Cortex of kidney (tissue), 1 donor: ENCODE measurements at places on chromosomes 4 and X.

DNA sequence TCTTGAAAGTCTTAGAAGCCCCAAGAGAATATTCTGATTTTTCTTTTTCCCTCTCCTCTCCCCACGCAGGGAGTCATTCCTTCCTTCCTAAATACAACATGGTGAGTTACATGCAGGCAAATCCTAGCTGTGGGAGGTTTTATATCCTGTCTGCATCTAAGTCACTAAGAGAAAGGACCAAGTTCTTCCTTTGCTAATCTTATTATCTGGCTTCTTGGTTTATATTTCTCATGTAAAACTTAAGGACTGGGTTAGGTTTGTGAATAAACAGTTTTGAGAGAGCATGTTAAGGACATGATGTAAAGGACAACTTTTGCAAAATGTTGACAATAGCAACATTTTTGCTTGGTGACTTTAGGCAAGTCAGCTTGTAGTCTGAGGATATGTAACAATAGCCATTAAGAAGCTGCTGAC, 5.1 kb upstream of the CXCL9 start:
- no peak for DNase-seq

DNA sequence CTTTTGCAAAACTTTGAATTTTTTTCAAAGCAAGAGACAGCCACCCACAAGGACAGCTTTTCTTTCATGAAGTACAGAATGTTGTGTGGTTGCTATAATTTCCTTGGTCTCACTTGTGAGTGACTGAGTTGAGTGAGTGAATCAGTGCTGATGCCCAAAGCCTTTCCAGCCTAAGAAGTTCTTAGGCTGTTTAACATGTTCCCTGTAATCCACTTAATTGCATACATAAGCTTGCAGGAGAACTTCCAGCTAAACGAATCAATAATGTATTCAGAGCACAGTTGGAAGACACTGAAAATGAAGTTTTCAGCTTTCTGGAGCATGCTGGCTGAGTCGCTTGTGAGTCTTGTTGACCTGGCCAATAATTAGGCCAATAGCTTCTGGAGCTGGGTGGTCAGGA, 42.0 kb upstream of the GK2 start:
- DNase-seq, result no peak

GRCh38 chrX:1034717-1035116, 177.7 kb downstream of the CRLF2 start:
- DNase-seq, result no peak

GRCh38 chr4:113106108-113106507, 56.7 kb downstream of the ANK2 start:
- DNase-seq, result no peak

DNA sequence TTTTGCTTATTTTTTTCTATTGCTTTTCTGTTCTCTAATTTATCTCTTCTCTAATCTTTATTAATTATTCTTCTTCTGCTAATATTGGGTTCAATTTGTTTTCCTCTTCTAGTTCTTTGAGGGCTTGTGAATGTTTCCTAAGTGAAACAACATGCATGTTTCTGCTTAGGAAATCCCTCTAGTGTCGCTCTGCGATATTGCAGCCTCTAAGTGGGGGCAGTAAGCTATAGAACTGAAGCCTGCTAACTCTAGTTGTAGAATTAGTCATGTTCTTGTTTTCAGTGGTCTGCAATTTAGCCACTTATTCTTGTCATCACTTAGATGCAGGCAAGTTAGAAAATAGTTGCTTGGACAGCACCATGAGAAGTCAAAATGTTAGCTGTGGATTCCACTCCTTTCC, 222.6 kb downstream of the SPIN4 start:
- DNase-seq, result no peak
